Activated gamma-delta T cell (primary cell): ENCODE measurements at places on chromosomes 2 and 18.
A peak's percentile ranks its signal among the peaks of the same experiment; 100 is the strongest.

DNA sequence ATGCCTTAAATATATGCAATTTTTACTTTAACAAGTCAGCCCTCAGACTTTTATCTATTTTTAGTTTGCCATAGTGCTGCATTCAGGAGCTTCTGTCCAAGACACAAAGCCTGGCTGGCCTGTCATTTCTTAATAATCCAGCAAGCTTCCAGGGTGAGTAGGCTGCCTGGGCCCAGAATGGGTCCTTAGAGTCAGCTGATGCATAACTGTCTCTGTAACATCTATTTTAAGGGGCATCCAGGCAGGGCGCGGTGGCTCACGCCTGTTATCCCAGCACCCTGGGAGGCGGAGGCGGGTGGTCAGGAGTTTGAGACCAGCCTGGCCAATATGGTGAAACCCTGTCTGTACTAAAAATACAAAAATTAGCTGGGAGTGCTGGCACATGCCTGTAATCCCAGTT lies 11.8 kb upstream of the GNLY start:
- DNase-seq, result no peak

DNA sequence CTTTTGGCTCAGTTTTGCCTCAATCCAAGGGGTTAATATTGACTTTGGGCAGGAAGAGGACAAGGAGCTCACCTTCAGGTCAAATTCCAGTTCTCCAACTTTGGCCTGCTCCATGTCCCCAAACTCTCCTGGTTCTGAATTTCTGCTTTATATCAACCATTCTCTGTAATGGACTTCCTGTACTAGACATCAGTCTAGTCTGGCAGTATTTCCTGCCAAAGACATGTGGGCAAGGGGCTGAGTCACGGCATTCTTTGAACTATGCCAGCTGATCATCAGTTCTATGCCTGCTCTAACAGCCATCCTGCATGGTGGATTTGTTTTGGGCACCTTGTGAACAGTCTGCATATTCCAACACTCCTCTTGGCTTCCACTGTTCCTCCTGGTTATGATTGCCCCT lies 199.4 kb downstream of the ZEB2 start:
- DNase-seq, result no peak

DNA sequence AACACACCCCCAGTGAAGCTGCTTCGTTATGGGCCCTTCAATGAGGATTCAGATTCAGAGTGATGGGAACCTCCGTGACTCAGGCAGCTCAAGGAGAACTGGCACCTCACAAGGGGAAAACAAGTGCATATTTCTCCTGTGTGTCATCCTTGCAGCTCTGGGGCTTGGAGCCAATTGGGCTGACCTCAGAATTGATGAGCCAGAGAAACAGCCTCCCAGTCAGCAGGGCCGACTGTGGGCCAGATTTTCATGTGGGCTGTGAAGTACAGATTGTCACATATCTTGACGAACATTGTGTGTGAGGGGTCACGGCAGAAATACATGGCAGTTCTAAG lies 189.6 kb upstream of the SP5 start:
- no peak for DNase-seq

GRCh38 chr18:28331551-28331950 lies 154.6 kb upstream of the CDH2 start:
- DNase-seq, result no peak

DNA sequence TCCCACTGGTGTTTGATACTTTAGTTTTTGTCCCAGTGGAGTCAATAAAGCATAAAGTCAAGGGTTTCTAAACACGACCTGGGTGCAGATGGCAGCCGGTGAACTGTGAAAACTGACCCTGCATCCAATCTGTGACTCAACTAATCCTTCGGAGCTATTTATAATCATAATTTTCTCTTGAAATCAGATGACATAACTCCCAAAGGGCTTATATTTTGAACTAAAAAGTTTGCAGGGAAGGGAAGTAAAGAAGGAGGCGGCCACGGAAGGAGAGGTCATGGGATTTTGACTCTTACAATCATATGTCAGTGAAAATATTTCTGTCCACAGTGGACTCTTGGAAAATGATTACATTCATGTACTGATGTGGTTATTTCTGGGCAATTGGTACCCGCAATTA lies 178.5 kb downstream of the PDE1A start:
- no peak for DNase-seq

GRCh38 chr2:1744446-1745170 lies at the start of gene PXDN:
TSS of gene PXDN (minus strand) at chr2:1744515. CDS start at chr2:1744455, 60 bp downstream.
- no peak for DNase-seq

- DNase-seq, result no peak
Measured at GRCh38 chr2:220442012-220442411, 814.6 kb downstream of the SLC4A3 start.

DNA sequence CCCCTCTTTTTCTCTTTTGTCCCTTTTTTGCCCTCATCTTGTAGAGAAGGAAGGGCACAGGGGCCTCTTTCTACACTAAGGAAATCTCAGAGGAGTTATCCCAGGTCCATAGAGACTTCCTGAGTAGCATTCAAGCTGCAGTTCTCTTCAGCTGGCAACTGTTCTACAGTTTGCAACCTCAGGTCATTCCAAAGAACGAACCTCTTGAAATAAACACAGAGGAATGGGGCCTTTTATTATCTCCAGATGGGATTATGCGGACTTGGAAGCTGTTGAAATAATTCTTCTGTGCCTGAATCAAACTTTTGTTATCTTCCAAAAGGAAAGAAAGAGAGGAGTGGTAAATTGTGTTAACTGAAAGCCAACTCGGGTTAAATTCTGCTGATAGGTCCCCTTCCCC lies 31.0 kb upstream of the NFE2L2 start:
- DNase-seq, result no peak

DNA sequence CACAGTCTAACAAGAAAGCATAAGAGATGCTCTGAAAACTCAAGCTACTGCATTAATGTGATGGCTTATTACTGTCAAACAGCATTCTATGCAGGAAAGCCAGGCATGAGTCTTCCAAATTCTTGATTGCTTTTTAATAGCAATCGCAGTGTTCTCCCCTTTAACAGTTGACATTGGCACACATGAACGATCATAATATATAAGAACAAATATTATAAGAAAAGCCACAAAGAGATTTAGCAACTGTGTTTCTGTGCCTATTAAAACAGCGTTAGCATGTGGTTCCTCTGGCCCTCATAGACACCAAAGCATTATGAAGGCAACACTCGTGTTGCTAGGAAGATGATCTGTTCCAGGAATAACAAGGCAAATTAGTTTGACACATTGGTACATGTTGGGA lies 245.0 kb downstream of the ACKR3 start:
- DNase-seq, result no peak

DNA sequence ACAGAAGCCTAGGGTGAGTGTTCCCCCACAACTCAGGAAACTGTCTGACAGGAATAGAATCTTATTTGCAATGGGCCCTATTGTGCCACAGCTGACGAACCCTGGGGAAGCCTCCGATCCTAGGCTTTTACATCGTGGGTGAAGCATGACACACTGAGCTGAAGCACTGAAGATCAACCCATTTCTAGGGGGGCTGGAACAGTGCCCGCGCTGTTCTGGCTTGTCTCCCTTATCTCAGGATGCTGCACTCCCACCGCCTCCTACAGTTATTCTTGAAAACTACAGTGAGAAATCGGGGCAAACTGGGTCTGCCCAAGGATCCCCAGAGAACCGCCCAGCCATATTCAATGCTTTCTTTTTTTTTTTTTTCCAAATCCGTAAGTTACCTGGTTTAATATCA lies 41.1 kb downstream of the NETO1 start:
- DNase-seq, result no peak

GRCh38 chr2:43225788-43226557 lies 433 bp downstream of the ZFP36L2 start:
- peak; percentile 68 for DNase-seq

DNA sequence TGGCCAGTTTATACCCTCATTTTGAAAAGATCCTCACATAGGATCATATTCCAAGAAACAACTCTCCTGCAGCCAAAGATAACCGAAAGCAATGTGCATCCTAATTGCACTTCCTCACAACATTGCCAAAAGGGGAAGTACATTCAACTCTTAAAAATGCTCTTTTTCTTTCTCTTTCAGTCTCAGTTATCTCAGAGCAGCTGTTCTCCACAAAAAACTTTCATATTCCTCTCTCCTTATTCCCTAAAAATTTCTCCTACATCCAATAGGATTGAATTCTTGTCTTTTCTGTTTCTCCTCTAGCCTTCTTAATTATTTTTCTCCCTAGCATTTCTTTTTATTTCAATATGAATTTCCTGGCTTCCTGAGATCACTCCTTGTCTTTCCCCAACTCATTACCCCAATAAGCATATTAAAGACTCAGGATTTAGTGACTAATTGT lies 7.4 kb upstream of the VRK2 start:
- no peak for DNase-seq

DNA sequence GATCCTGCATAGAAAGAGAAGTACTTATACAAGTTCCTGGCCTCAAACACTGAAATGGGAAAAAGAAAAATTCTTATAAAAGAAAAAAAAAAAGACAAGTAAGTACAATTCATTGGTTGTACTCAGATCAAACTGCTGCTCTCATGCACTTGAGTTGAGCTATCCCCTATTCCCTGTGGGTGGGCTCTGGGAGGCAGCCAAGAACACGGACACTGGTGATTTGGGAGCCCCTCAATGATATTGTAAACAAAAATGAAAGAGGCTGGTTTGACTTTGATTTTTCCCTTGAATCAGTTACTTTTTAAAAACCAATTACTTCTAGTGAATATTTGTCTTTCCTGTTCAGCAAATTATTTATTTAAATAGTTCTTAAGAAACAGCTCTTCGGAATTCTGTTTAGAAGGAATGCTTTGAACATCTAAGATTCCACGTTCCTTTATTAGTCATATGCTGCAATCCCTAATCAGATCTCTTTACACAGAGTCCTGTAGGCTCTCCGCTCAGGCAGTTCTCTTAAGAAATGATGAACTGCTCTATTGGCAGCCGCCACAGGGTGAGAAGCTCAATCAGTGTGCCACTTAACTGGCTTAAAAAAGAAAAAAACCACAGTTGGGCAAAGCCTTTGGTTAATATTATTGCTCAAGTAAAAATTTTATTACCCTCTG lies 225.1 kb downstream of the TMEM182 start:
- no peak for DNase-seq

- no peak for DNase-seq
Measured at GRCh38 chr18:58525517-58525916, 103.4 kb downstream of the ALPK2 start.

- DNase-seq, result no peak
Measured at GRCh38 chr2:48946449-48947048, 191.0 kb upstream of the LHCGR start.

GRCh38 chr2:224883700-224884099 lies 158.6 kb downstream of the DOCK10 start:
- DNase-seq, result no peak

- no peak for DNase-seq
Measured at GRCh38 chr2:69565431-69565839, 78.1 kb downstream of the AAK1 start.

DNA sequence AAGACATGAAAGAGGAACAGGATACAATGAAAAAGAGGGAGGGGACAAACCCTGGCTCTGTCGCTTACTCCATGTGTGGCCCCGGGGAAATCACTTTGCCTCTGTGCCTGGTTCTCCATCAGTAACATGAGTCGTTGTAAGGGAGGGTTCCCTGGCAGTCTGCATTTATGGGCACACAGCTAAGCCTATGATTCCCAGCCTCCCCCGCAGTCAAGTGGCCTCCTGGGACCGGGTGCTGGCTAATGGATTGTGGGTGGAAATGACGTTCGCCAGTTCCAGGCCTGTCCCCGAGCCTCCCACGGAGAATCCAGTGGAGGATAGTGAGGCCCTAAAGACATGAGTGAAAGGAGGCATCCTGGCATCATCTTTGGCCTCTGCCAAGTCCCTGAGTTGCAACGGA lies 42.7 kb downstream of the SFXN5 start:
- no peak for DNase-seq

GRCh38 chr2:135662088-135662487 lies 79.6 kb upstream of the UBXN4 start:
- DNase-seq, result no peak

- DNase-seq, result no peak
Measured at GRCh38 chr18:21444465-21445212, 155.9 kb downstream of the ESCO1 start.

DNA sequence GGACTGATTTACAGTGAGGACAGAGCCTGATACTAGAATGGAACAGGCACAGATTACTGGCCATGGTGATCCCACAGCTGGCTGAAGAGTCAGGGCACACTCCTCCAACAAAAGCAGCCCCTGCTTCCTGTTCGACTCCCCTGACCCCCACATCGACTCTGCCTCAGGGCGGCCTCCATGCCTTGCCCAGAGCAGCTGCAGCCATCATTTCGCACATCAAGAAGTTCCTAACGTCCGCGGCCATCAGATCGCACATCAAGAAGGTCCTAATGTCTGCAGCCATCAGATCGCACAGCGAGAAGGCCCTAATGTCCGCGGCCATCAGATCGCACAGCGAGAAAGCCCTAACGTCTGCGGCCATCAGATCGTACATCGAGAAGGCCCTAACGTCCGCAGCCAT lies 192.8 kb upstream of the PXDN start:
- DNase-seq, result no peak

DNA sequence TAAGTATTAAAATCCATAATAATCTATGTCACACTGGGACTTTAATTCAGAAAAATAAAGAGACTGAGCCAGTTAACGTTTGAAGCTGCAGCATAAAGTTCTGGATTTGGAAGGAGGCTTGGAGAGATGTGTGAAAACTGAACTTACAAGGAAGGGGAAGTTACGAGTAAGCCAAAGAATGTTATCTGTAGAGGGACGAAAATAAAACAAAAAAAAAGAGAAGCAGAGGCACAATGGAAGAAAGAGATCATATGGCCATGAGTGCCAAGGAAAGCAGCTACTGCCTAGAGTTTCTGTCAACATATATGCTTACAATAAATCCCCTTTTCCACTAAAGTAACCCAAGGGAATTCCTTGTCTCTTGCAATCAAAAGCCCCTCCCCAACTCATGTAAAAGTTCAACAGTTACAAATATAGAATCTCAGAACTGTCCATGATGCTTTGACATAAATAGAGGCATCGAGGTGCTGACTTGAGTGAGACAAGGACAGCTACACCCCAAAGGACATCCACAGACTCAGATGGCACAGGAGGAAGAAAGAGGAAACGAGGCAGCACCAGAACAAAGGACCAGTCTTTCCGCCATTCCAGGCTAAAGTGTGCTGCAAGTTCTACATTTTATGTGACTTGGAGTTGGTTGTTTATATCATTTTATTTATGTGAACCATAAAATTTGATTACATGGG lies 16.1 kb upstream of the ARL5A start:
- DNase-seq, result no peak

GRCh38 chr2:186991766-186992417 lies 142.9 kb upstream of the ZSWIM2 start:
- no peak for DNase-seq

GRCh38 chr2:29070526-29070925 lies 3.8 kb downstream of the PCARE start:
- no peak for DNase-seq

- DNase-seq, result no peak
Measured at GRCh38 chr18:41767960-41768359, 187.1 kb upstream of the PIK3C3 start.

GRCh38 chr2:158815658-158816057 lies 20.5 kb downstream of the DAPL1 start:
- DNase-seq, result no peak

DNA sequence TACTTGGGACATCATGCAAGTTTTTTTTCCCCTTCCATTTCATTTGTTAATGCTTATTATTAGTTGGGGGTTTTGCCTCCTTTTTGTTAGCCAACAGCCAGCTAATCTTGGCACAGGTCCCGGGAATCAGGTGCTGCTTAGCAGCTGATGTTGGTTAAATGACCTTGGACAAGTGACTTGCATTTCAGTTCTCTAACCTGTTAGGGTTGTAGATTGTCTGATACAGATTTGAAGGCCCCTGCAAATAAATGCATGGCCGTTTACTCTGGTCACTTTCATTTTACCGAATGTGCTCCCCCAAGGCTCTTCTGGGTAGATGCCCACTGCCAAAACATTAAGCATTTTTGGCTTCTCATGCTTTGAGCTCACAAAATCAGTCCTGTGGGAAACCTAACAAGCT lies 120.9 kb downstream of the SPTBN1 start:
- no peak for DNase-seq
